Fibroblast of upper back skin (primary cell): ENCODE measurements at places on chromosomes 3 and 15.
A peak's percentile ranks its signal among the peaks of the same experiment; 100 is the strongest.

DNA sequence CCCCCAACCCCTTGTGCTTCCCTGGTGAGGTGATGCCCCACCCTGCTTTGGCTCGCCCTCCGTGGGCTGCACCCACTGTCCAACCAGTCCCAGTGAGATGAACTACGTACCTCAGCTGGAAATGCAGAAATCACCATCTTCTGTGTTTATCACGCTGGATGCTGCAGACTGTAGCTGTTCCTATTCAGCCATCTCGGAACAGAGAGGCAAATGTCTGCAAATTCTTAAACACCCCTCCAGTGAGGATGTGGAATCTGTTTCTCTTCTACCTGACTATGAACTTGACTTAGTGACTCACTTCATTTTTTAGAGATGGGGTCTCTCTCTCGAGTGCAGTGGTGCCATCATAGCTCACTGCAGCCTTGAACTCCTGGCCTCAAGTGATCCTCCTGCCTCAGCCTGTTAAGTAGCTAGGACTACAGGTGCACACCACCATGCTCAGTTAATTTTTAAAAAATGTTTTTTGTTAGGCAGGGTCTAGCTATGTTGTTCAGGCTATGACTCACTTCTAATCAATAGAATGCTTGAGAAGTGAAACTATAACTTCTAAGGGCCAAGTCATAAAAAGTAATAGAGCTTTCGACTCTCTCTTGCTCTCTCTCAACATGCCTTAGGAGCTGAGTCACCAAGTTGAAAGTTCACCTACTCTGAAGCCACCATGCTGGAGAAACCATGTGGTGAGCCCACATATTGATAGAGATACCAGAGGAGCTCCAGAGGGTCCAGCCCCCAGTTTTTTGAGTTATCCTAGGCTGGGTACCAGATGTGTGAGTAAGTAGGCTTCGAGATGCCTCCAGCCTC, 11.5 kb upstream of the PARP14 start:
- DNase-seq: peak; percentile 80

- peak; percentile 31 for DNase-seq
Observed at GRCh38 chr3:8712045-8712907, 21.3 kb upstream of the CAV3 start.

GRCh38 chr3:190362258-190362657, 25.7 kb upstream of the CLDN16 start:
- no peak for DNase-seq

DNA sequence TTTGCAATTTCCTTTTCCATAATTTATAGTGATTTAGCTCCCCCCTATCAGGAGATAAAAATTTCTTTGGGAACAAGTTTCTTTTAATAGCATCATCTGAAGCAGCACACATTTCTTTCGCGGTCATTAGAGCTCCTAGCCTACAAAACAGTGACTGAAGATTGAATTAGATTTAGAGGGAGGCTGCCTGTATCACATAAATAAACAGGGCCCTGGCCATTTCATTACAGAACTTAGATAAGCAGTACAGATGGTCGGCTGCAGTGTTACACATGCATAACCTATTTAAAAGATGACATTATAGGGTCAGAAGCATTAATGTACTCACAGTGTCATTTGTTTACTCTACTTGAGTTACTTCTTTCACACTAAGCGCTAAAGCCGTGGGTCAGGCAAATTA, 81.4 kb upstream of the SLC25A26 start:
- no peak for DNase-seq

DNA sequence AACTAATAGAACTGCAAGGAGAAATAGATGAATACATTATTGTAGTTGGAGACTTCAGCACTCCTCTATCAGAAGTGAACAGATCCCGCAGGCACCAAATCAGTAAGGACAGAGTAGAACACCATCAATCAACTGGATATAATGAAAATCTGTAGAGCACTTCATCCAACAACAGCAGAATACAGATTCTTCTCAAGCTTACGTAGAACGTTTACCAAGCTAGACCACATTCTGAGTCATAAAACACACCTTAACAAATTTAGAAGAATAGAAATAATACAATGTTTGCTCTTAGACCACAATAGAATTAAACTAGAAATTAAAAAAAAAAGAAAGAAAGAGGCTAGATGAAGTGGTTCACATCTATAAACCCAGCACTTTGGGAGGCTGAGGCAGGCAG, 70.7 kb upstream of the NEDD4 start:
- DNase-seq: no peak

DNA sequence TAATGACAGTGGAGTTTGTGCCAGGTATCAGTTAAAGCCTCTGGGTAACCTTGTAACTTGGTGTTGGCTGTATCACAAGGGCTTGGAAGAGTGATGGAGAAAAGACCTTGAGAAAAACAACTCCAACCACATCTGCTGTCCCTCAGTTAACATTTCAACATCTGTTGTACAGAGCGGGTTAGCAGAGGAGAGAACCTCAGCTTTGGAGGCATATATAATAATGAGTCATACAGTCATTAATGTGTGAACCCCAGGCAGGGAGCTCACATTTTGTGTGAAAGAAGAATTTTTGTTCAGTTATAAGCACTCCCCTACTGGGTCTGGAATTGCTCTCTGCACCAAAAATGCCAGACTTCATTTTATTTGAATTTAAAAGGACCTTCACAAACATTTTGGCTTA, 439.5 kb downstream of the PDCD6IP start:
- peak; percentile 77 for DNase-seq

DNA sequence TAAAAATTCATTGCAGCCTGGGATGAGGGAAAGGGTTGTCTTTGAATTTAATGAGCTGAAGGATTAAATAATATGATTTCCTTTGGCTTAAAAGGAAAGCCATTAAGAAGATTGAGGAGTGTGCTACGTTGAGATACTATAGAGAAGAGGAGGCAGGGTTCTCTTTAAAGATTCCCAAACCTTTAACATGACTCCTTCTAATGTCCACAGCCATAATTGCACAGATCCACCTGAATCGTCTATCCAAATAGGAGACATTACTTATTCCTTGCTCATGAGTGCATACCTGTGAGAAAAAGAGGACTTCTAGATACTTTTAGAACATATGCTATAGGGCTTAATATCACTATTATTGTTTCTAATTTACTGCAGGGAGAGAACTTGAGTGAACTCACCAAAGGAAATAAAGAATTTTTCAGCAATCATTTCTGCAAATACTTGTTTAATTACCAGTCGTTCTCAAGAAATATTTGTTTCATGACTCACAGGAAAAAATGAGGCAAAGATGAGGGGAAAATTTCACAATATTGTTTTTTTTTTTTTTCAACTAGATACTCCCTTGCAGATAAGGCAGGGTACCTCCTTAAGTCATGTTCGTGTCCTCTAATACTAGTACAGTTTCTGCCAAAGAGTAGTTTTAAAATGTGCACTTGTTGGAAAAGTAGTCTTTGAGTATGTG, 8.9 kb upstream of the SUCNR1 start:
- DNase-seq: peak; percentile 79

- no peak for DNase-seq
Observed at GRCh38 chr3:57019057-57019456, 41.4 kb upstream of the SPATA12 start.

GRCh38 chr3:46386205-46386604, 15.5 kb downstream of the CCR5 start:
- no peak for DNase-seq

- no peak for DNase-seq
Observed at GRCh38 chr3:113812854-113813253, 25.7 kb upstream of the GRAMD1C start.

- peak; percentile 16 for DNase-seq
Observed at GRCh38 chr3:107496855-107497254, 25.9 kb upstream of the BBX start.

DNA sequence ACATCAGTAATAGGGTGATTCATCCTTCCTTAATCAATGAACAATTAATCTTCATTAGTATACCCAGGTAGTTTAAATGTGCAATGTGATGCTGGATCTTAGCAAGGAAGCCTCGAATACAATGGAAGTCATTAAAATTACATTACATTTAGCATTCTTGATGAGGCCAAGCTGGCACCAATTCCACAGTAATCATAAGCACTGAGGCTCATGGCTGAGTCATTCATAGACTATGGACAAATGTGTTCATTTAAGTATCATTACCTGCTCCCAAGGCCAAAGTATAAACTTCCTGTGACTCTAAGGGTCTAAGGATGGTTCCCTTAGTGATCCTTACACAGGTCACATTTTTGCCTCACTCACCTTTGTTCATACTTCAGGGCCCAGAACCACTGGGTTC, 266.4 kb upstream of the CDIN1 start:
- peak; percentile 66 for DNase-seq

GRCh38 chr3:188888321-188889053, 283.3 kb upstream of the TPRG1 start:
- no peak for DNase-seq

DNA sequence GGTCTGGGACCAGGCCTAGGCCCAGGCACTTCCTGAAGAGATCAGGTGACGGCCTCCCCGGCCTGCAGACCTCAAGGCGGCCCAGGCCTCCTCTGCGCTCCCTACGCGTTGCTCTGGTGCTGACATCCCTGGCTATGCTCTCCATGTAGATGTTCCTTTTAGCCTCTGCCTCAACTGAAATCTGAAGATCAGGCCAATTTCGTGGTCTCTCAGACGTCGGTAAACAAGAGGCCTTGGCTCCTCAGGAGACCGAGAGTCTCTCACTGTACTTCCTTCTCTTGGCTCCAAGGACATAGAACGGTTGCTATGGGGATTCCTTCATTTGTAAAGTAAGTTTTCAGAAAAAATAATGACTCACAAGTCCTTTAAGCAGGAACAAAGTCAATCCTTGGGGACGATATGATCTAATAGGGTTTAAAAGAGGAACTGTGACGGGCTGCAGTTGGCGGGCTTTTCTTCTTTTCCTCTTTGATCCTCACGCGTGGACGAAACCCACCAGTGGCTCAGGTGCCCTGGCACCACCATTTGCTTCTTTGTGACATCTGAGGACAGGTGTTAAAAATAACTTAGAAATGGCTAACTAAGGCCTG, 55.6 kb upstream of the CGNL1 start:
- DNase-seq: peak; percentile 49

- DNase-seq: no peak
Observed at GRCh38 chr15:27237319-27237939, 266.4 kb downstream of the GABRG3 start.

- peak; percentile 99 for DNase-seq
Observed at GRCh38 chr3:31968927-31969418, 12.1 kb downstream of the OSBPL10 start.

GRCh38 chr15:39432912-39433348, 147.9 kb upstream of the THBS1 start:
- DNase-seq: no peak

- DNase-seq: peak; percentile 78
Observed at GRCh38 chr15:57720867-57721266, 14.4 kb downstream of the POLR2M start.

- peak; percentile 3 for DNase-seq
Observed at GRCh38 chr15:33675246-33675645, 293.1 kb upstream of the CHRM5 start.

DNA sequence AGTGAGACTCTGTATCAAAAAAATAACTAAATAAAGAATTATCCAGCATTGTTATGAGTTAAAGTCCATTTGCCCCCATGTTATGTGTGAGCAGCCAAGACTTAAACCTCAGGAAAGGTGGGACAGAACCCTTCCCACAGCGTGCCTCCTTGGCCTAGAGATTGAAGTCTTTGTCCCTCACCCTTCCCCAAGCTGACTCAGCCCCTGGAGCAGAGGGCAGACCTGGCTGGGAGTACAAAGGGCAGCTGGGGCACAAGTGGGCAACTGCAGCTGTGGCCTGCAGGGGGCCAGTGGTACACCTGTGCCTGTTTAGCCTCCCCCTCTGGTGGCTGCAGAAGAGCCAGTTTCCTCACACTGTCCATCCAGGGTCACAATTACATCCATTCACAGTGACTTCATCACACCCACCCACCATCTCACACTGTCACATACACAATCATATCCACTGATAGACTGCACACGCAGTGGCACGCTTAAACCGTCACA, 940 bp upstream of the ACY1 start:
- no peak for DNase-seq

- no peak for DNase-seq
Observed at GRCh38 chr3:111548756-111549155, 6.8 kb downstream of the CD96 start.

DNA sequence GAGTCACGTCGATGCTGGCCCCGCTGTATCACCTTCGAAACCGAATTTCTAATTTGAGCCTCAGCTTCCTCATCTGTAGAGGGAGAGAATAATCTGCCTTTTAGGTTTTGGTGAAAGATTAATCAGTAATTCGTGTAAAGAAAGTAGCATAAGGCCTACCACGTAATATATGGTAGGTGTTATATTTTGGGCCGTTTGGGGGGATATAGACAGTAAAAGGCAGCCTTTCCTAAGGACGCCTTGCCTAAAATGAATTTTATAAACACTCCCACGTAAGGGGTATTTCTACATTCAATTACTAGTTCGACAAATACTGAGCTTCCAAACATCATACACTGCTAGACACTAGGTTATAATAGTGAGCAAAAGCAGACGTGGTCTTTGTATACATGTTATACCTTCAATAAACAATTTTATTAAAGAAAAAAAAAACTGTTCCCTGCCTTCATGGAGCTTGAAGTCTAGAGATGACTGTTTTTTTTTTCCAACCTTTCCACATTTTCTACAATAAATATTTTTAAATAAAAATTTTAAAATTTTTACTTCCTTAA, 737 bp downstream of the JAGN1 start:
- no peak for DNase-seq

DNA sequence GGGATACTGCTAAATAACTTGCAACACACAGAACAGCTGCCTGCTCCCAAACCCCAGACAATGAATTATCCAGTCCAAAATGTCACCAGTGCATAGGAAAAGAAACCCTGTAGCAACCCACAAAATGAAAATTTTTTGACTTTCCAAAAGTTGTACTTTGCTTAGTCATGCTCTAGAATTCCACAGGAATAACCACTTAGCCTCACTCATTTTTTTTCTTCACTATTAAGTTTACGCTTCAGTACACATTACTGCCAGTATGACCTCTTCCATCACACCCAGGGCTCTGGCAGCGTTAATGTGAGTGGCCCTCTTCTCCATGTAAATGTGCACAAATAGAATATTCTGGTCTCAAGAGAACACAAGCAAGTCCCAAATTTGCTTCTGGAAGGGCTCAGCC, 259.8 kb downstream of the MAGI1 start:
- DNase-seq: peak; percentile 68

- no peak for DNase-seq
Observed at GRCh38 chr3:15889936-15890335, 92.2 kb upstream of the ANKRD28 start.

DNA sequence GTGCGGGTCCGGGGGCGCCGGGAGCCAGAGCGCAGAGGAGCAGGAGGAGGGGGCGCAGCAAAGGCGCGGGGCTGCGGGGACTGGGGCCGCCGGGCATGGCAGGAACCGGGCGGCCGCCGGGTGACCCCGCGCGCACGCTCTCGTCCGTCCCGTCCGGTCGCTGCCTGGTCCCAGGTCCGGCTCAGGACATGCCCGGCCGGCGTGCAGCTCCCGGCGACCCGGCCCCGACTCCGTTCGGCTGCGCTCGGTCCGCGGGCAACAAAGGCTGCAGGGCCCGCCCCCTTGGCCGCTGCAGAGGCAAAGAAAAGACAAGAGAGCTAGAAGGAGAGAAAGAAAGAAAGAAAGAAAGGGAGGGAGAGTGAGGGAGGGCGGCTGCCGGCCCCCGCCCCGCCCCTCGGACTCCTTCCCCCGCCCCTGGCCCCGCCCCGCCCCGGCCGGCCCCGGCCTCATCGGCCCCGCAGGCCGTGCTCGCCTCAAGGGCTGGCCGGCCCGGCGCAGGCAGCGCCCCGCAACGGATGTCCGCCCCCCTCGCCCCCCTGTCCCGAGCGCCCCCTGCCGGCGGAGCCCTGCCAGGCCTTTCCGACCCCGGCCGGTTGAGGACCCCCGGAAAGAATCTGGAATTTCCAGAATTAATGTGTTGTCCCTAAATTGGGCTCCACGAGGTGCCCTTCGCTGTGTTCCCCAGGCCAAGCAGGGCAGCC, at the start of gene ADAMTS7:
Gene ADAMTS7, minus strand, starts transcription at position 341 of the 701 bp plus-strand sequence. Its CDS starts 244 bp downstream, at position 97.
- DNase-seq: peak; percentile 78
